ENCODE measurements at places on chromosomes 12 and 14. TPM values are rescaled to one million over a fixed set of nuclear protein-coding genes. Genes with fewer than 3 reads are reported as not detected.

The SLC2A14 gene
- 0.51 TPM for total RNA-seq

DNA sequence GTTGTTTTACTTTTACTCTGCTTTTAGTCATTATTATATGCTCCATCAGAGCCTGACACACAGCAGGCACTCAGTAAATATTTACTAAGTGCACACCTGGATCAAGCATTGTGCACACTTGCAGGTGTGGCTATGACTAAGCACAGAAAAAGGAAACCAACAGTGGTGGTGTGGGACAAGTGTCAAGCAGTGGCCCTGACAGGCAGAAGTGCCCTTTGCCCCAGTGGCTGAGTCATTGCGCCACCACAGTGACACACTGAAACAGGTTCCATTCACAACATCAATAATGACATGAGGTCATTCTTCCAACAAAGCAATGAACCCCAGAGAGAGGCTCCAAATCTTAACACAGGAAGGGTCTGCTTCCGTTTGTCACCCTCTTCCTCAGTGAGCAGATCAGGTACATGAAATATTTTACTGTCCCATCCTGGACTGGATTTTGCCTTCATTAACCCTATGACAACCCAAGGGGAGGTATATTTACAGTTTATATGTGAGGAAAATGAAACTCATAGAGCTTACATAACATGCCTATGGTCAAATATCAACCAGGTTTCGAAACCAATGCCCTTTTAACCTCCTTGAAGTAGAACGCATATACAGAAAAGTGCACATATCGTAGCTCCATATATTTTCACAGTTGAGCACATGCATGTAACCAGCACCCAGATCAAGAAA lies 82.6 kb upstream of the GTF2A1 start:
- peak; percentile 79 for DNase-seq

DNA sequence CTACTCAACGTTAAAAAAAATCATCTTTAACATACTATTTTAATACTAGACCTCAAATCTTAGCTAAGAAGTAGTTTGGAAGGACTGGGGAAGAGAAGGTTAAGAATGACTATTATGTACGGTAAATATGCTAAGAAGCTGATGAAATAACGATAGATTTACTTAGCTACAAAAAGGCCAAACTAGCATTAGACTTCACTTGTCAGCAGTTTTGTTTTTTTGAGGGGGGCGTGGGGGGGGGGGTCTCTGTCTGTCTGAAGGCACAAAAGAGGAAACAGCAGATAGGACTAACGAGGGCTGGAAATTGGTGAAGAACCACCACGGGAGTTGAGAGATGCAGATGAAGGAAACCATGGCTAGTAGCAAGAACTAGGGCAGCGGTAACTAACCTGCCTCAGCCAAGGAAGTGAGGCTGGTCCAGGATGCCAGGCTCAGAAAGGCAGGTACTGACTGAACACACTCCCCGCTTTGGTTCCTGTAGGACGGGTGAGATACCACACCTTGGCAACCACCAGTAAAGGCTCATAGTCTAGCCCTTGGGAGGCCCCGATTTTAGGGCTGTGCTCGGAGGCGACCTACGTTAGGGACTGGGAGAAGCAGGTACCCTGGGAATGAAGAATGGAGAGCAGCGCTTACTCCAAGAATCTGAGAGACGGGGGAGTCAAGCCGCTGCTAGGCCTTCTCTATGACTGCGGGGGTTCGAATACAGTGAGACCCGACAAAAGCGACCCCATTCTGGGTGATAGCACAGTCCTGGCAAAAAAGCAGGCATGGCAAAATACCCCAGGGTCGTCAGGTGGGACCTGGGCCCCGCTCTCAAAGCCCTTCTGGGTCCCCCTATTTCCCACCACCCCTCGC lies 675 bp downstream of the NEDD8 start:
- DNase-seq = no peak

The TPPP2 gene
- total RNA-seq = 0.73 TPM

The LRFN5 gene
- 0.35 TPM for total RNA-seq

DNA sequence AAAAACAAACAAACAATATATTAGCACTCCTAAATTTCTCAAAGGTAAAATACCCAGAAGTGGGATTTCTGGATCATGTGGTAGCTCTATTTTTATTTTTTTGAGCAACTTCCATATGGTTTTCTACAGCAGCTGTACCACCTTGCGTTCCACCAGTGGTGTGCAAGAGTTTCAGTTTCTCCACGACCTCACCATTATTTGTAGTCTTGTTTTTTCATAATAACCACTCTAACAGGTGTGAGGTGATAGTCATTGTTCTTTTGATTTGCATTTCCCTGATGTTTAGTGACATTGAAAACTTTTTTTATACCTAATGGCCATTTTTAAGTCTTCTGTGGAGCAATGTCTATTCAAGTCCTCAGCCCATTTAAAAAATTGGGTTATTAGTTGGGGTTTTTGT lies 127.3 kb upstream of the SLC38A2 start:
- DNase-seq = no peak

GRCh38 chr14:96119947-96120346 lies 80.8 kb downstream of the C14orf132 start:
- DNase-seq = no peak

- no peak for DNase-seq
Observed at GRCh38 chr12:55748230-55748993, 5.5 kb downstream of the GDF11 start.

DNA sequence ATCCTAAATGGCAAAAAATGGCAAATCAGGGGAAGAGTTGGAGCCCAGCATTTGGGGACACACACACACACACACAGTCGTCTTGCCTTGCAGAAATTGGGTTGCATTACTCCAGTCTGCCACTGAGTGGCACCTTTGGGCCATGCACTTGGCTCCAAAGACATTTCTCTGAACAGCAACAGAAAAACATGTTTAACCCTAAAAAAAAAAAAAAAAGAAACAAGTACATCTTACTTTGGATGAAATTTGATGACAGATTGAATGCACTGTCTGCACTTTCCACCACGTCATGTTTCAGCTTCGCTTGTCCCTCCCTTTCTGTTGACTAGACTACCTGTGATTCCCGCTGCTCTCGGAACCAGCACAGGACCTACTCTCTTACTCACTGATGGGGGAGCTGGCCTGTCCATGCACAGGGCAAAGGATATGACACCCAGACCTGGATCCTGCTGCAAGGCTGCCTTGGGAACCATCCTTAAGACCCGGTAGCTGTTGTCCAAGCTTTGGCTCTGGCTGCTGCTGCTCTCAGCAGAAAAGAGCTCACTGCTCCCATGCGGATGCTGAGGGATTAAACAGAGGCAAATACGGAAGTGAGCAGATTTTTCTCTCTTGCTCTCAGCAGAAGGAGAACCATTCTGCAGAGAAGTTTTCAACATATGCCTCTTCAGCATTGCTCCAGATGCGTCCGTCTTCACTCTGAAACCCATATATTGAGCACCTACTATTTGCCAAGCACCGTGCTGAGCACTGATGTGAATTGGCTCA lies 376.8 kb downstream of the DPF3 start:
- no peak for DNase-seq

The TAMALIN gene
- total RNA-seq = 27.5 TPM

DNA sequence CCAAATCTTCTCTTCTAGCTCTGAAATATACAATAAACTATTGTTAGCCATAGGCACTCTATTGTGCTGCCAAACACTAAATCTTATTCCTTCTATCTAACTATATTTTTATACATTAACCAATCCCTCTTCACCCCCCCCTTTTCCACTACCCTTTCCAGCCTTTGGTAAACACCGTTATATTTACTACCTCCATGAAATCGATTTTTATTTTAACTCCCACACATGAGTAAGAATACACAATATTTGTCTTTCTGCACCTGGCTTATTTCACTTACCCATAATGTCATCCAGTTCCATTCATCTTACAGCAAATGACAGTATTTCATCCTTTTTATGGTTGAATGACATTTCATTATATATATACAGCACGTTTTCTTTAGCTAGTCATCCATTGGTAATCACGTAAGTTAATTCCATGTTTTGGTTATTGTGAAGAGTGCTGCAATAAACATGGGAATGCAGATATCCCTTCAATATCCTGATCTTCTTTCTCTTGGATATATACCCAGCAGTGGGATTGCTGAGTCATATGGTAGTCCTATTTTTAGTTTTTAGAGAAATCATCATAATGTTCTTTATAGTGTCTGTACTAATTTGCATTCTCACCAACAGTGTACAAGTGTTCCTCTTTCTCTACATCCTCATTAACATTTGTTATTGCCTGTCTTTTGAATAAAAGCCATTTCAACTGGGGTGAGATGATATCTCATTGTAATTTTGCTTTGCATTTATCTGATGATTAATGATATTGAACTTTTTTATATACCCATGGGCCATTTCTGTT lies 34.2 kb upstream of the PLBD1 start:
- no peak for DNase-seq

The RAD51B gene
- 3.8 TPM for total RNA-seq

The RNASE7 gene
- not detected for total RNA-seq

- DNase-seq = no peak
Observed at GRCh38 chr14:35234012-35234805, 58.0 kb upstream of the PSMA6 start.

GRCh38 chr12:1822699-1823098 lies 2.3 kb downstream of the LRTM2 start:
- no peak for DNase-seq

The NEDD8 gene
- 167 TPM for total RNA-seq

GRCh38 chr12:67772267-67773169 lies 124.0 kb downstream of the DYRK2 start:
- DNase-seq = no peak

The SIX1 gene
- total RNA-seq = 0.89 TPM

- DNase-seq = no peak
Observed at GRCh38 chr12:30835216-30835615, 80.5 kb upstream of the CAPRIN2 start.

- DNase-seq = no peak
Observed at GRCh38 chr12:5310151-5310550, 121.8 kb upstream of the NTF3 start.

DNA sequence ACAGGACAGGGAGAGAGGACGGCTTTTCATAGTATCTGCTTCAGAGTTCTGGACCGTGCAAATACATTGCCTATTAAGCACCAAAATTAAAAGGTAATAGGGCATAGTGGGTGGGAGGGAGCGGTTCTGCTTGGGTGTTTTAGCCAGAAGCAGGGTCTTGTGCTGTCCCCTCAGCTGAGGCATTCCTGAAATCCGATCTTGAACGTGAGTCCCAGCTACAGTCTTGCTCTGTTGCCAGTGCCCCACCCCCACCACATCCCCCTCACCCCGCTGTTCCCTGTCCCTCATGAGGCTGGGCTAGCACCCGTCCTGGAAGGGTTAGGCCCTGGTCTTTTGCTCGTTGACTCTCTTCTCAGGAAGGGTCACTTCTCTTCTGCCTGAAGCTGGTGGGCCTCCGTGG lies 48.6 kb downstream of the AACS start:
- no peak for DNase-seq

DNA sequence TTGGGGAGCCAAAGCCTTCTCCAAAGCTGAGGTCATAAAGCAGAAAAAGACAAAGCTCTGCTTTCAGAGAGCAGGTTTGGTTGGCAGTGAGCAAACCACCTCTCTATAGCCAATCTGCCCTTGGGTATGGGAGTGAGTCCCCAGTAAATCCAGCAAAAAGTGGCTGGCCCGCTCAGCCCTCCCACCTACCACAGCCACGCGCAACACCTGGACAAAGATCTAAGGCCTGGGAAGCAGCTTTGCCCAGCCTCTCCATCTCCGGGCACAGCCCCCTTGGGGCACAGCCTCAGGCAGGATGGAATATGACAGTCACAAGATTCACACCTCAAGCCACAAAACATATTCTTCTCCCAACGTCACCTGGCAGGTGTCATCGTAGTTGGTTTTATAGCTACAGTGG lies 211.7 kb upstream of the EEA1 start:
- no peak for DNase-seq

GRCh38 chr14:100712490-100712889 lies 14.2 kb upstream of the DLK1 start:
- no peak for DNase-seq
